ENCODE measurements at places on chromosomes 3 and 15. TPM values are rescaled to one million over a fixed set of nuclear protein-coding genes. Genes with fewer than 3 reads are reported as not detected.
A peak's percentile ranks its signal among the peaks of the same experiment; 100 is the strongest.

The TGM5 gene
- not detected for polyA plus RNA-seq

DNA sequence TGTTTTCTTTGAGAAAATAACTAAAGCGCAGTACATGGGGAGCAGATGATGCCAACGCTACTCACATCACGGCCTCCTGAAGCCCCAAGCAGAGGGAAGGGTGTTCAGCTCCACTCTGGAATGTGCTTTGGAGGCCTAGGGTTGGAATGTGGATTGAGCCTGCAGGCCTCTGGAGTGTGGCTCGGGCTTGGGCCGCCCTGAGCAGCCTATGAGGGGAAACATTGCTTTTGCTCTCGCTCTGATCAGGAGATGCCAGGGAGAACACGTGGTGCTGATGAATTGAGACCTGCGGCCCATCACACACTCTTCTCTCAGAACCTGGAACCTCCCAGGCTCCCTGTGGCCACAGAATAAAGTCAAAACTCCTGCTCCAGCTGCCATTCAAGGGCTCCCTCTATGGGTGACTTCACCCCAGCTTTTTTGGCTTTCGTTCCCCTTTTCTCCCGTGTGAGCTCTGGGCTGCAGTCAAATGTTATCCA lies 23.3 kb downstream of the CCDC13 start:
- H3K4me1 ChIP-seq = peaks cover 24% of the 10 kb centered on the region
- H3K27ac ChIP-seq = no peak overlapping the region
- no peak overlapping the region for H3K4me3 ChIP-seq
- no peaks in the 10 kb centered on the region for H3K36me3 ChIP-seq
- DNase-seq = no peak
- H3K27me3 ChIP-seq = no peaks in the 10 kb centered on the region

DNA sequence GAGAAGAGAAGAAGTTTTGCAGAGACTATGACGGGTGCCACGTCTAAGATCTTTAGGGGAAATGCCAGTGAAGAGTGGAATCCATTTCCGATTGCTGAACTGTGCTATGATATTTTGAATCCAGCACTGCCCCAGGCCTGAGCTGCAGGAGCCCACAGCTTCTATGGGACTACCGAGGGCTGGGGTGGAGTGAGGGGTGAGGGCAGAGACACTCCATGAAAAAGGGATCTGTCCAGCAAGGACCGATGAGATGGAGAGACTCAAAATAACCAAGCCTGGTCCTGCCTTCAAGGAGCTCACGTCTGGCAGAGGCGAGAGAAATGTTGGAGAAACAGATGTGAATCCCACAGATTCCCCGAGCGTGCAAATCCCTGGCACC lies 79.8 kb upstream of the MEF2A start:
- no peaks in the 10 kb centered on the region for H3K27me3 ChIP-seq
- no peak overlapping the region for H3K27ac ChIP-seq
- H3K4me1 ChIP-seq = peaks cover 19% of the 10 kb centered on the region
- no peaks in the 10 kb centered on the region for H3K36me3 ChIP-seq
- H3K4me3 ChIP-seq = no peak overlapping the region

DNA sequence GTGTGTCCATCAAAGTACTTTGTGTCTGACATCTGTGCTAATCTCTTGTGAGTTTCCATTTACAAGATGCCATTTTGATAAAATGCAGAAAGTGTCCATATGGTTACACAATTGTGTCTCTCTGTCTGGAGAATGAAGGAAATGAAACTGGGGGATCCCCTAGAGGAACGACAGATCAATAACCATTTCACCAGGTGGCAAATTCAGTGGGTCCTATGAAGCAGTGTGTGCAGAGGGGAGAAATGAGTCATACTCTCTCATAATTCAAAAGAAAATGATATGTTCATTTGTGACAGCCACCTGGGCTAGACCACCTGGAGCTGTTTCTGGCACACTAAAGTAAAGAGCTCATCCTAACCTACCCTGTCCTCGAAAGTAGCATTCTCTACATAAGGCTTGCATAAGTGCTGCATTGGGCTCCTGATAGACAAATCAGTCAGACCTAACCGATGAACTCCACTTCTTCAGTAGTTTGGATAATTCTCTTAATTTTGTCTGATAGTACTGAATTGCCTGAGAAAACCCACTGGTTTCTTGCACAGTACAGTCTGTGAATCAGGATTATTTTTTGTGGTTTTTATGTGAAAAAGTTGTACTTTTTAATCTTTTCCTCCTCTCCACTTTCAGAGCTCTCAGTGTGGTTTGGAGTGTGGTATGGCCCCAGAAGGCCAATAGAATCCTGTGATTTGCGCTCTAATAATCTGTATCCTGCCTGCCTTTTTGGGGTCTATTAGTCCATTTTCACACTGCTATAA lies 10.3 kb upstream of the CD47 start:
- peak; percentile 28 for DNase-seq
- H3K36me3 ChIP-seq = no peaks in the 10 kb centered on the region
- H3K4me3 ChIP-seq = no peak overlapping the region
- no peak overlapping the region for H3K27ac ChIP-seq
- H3K4me1 ChIP-seq = peaks cover 29% of the 10 kb centered on the region
- H3K27me3 ChIP-seq = no peaks in the 10 kb centered on the region

The CCR8 gene
- polyA plus RNA-seq = 12.3 TPM

DNA sequence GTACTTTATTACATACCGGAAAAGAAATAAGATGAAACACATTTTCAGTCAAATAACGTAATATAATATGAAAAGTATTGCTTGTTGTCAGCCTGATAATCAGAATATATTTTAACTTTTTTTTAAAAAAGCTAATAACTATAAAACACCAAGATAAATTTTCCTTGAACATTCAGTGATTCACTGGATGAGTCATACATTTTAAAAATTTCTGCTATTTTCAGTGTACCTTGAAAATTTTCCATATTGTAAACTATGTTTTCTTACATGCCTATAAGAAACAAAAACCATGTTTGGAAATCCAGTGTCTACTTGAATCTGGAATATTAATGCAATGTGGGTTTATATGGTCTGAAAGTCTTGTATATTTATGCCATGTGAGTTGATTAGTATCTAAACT lies 36.3 kb upstream of the MEIS2 start:
- no peaks in the 10 kb centered on the region for H3K4me1 ChIP-seq
- H3K27me3 ChIP-seq = no peaks in the 10 kb centered on the region
- DNase-seq = no peak
- H3K36me3 ChIP-seq = no peaks in the 10 kb centered on the region
- no peak overlapping the region for H3K27ac ChIP-seq

The SPSB4 gene
- polyA plus RNA-seq = not detected

The HIGD1A gene
- polyA plus RNA-seq = 91.3 TPM

DNA sequence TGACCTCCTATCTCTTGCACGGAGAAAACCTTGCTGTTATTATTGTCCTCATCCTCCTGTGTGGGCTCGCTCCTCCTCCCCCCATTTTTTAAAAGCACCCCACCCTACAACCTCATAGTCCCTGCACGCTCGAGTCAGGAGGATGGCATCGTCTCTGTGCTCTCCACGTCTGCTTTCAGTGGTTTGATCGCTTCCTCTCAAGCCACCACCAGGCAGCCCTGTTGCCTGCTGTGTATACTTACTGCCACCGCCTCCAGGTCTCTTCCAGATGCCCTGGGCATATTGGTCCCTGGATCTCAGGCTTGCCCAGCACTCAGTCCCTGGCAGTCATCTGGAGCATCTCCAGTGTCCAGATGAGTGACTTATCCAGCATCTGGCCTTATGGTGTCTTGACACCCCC lies 42.1 kb upstream of the GCNT3 start:
- no peaks in the 10 kb centered on the region for H3K36me3 ChIP-seq
- H3K4me3 ChIP-seq = no peak overlapping the region
- H3K27me3 ChIP-seq = no peaks in the 10 kb centered on the region
- H3K27ac ChIP-seq = no peak overlapping the region
- no peaks in the 10 kb centered on the region for H3K4me1 ChIP-seq
- DNase-seq = no peak

The IFT57 gene
- 50.9 TPM for polyA plus RNA-seq

DNA sequence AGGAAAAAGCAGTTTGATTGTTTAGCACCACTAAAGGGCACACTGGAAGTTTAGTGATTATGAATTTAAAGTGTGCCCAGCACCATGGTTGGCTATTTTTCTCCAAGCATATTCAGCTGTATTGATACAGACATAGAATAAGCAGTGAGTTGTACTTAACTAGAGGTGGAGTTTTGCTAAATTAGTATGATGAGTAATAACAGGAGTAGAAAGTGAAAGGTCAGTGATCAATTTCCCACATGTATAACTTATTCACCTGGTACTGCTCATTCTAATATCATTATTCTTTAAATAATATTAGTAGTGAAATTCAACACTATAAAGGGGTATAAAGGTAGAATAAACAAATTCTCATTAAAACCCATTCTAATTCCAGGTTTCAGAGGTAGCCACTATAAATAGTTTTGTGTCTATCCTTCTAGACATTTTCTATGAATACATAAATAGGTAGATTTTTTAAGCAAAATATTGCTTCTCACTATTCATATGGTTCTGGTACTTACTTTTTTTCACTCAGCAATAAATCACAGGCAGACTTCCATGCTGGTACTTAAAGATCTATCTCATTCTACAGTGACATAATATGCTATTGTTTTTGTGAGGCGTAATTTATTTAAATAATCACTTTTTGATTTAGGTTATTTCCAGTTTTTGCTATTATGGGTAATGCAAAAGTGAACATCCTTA lies 732.9 kb downstream of the VGLL3 start:
- no peaks in the 10 kb centered on the region for H3K4me1 ChIP-seq
- H3K4me3 ChIP-seq = no peak overlapping the region
- H3K27me3 ChIP-seq = no peaks in the 10 kb centered on the region

GRCh38 chr3:87197531-87197930 lies 29.6 kb upstream of the CHMP2B start:
- no peak overlapping the region for H3K4me3 ChIP-seq
- no peaks in the 10 kb centered on the region for H3K27me3 ChIP-seq
- DNase-seq = no peak

The RASGRP1 gene
- 47.8 TPM for polyA plus RNA-seq

- H3K27ac ChIP-seq = peak overlapping the region; percentile 14
- peak; percentile 82 for DNase-seq
- H3K27me3 ChIP-seq = no peaks in the 10 kb centered on the region
Observed at GRCh38 chr3:39288300-39288808, 8.5 kb upstream of the CX3CR1 start.

GRCh38 chr15:66619152-66619903 lies 53.5 kb upstream of the LCTL start:
- no peaks in the 10 kb centered on the region for H3K27me3 ChIP-seq
- peak; percentile 16 for DNase-seq
- H3K4me1 ChIP-seq = no peaks in the 10 kb centered on the region
- no peaks in the 10 kb centered on the region for H3K36me3 ChIP-seq

The CASR gene
- polyA plus RNA-seq = 0.47 TPM

DNA sequence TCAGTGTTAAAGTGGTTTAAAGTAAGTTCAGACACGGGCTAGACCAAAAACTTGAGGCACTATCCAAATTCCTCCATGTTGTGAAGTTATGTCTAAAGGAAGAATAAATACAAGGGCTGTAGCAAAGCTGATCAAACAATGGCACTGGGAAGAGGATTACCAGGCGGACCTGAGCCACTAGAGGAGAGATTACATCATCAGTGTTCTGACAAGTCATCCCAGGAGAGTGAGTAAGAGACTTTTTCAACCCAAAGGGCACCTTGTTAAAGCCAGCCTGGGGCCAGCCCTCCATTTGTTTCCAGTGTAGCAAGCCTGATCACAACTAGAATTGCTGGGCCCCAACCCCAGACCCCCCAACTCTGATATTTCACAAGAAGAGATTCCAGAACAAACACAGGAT lies 166.9 kb downstream of the DCLK3 start:
- no peak for DNase-seq
- H3K4me3 ChIP-seq = no peak overlapping the region
- H3K4me1 ChIP-seq = no peaks in the 10 kb centered on the region
- no peak overlapping the region for H3K27ac ChIP-seq
- H3K36me3 ChIP-seq = no peaks in the 10 kb centered on the region

DNA sequence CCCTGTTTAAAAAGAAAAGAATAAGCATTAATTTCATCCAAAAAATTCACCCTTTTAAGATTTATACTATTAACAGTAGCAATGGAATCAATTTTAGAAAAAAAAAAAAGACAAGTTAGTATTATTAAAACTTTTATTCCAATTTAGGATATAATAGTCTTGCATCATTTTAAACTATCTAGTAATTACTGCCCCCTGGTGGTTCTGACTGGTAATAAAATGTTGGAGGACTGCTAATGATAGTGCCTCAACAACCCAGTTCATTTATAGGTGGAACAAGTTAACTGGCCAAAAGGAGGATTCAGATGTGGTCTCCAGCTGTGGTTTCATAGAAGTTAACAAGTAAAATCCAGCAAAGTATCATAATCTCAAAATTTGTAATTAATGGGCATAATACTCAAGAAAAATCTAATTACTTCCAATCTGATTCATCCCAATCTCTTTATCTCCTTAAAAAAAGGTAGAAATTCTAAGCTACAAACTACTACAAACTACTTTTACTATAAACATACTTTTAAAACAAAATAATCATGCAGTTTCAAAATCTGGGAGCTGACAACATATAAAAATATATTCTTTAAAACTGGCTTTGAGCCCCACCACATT lies 30.7 kb upstream of the WDR49 start:
- H3K4me1 ChIP-seq = no peaks in the 10 kb centered on the region
- no peaks in the 10 kb centered on the region for H3K27me3 ChIP-seq
- no peak overlapping the region for H3K4me3 ChIP-seq
- H3K27ac ChIP-seq = no peak overlapping the region
- H3K36me3 ChIP-seq = peaks cover 35% of the 10 kb centered on the region

The GABRR3 gene
- polyA plus RNA-seq = 0.03 TPM

GRCh38 chr3:127951276-127951675 lies 36.2 kb downstream of the KBTBD12 start:
- H3K4me1 ChIP-seq = no peaks in the 10 kb centered on the region
- H3K36me3 ChIP-seq = no peaks in the 10 kb centered on the region
- DNase-seq = no peak
- no peak overlapping the region for H3K27ac ChIP-seq

DNA sequence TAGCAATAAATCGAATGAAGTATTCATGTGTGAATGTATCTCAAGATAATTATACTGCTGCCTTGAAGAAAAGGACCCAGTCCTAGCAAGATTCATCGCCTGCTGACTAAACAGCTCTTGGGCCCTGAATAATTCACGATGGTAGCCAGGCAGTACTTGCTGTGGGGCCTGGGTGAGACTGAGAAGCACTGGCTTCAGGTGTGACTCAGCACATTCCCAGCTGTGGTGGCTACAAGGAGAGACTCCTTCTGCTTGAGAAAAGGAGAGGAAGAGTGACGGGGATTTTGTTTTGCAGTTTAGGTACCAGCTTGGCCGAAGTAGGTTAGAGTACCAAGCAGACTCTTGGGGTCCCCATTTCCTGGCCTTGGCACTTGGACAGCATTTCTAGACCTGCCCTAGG lies 47.6 kb upstream of the CD200R1L start:
- no peaks in the 10 kb centered on the region for H3K4me1 ChIP-seq
- no peak for DNase-seq
- H3K27ac ChIP-seq = no peak overlapping the region
- H3K4me3 ChIP-seq = no peak overlapping the region
- no peaks in the 10 kb centered on the region for H3K27me3 ChIP-seq
- no peaks in the 10 kb centered on the region for H3K36me3 ChIP-seq

The TMEM207 gene
- polyA plus RNA-seq = not detected

DNA sequence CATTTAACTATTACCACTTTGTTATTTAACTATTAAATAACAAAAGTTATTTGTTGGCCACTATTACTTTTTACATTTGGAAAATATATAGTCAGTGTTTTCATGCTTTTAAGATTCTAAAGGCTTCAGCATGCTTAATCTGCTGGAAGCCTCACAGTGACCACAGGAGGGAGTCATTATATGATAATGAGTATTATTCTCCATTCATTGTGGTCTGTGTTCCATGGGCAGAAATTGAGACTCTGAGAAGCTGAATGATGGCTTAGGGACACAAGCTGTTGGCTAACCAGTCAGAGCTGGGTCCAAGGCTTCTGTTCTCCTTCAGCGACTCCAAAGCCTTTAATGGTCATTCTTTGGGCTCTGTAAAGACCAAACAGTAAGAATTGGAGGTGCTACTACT lies 64.7 kb downstream of the BFSP2 start:
- peaks cover 21% of the 10 kb centered on the region for H3K4me1 ChIP-seq
- no peaks in the 10 kb centered on the region for H3K27me3 ChIP-seq
- H3K4me3 ChIP-seq = no peak overlapping the region
- DNase-seq = no peak
- H3K36me3 ChIP-seq = no peaks in the 10 kb centered on the region
- H3K27ac ChIP-seq = no peak overlapping the region
